ENCODE measurements at places on chromosomes 7 and 10.

DNA sequence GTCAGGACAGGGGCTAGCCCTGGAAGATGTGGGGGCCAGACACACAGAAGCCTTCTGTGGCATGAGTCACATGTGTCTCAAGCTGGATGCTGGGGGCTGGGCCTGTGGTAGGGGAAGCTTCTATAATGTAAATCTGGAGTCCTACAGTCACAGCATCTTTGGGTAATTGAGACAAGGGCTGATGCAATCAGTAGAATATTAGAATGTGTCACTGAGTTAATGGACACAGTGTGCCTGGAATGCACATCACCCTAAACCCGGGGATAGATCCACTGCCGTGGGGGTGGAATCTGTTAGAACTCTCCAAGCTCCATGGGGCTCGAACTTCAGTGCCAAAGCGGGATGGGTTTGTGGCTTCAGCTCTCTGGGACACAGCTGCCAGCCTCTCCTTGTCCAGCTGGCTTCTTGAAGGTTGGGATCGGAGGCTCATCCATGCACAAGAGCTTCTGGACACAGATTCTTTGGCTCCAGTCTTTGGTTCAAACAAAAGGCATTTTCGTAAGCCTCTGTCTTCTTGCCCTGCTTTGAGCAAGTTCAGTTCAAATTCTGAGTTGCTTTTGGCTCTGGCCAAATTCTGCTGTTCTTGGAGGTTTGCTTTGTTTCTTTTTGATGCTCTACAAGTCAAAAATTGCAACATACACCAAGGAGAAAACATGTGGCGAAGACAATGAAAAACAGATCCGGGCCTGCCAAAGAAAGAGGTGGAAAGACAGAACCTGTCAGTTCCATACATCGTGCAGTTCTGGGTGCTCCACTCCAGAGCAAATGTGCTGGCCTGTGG, 194.8 kb upstream of the ZNF32 start:
- no peak for DNase-seq

DNA sequence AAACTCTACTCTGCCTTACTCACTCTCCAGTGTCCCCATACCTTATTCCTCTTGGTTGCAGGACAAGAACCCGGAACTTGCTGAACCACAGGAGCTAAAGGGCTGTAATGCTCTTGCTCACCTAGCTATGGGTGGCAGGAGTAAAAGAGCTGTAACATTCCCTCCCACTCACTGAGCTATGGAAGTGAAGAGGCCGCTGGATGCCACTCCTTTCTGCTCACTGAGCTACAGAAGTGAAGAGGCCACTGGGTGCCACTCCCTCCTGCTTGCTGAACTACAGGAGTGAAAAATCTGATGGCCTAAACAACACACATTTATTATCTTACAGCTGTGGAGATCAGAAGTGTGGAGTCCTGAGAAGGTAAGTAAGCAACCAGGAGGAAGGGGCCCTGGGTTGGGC, 17.5 kb downstream of the MRPS24 start:
- no peak for DNase-seq

DNA sequence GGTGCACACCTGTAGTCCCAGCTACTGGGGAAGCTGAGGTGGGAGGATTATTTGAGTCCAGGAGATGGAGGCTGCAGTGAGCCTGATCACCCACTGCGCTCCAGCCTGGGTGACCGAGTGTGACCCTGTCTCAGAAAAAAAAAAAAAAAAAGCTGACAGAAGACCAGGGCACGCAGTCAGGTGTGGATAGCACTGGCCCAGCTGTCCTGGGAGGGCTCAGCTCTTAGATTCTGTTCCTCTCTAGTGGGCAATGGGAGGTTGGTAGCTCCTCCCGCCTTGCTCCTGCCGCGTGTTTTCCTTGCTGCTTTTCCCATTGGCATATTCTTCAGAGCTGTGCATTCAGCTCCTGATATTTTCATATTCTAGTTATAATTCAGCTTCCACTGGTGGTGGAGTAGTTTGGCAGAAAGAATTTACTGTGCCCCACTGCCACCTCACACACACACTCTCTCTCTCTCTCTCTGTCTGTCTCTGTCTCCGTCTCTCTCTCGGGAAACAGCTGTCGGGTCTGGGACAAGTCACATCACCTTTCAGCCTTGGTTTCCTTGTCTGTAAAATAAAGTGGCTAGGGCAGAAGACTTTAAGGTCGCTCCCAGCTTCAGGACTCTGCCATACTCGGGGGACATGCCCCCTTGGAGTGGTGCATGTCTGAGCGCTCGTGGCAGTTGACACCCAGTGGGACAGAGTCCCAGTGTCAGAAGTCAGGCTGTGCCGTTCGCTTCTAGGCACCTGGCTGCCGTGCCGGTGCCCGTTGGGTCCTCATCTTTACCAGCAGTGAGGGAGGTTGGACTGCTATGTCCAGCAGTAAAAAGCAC, 25.9 kb upstream of the ANKRD2 start:
- no peak for DNase-seq

GRCh38 chr10:53406532-53406931, 633.9 kb upstream of the MBL2 start:
- DNase-seq, result no peak

- no peak for DNase-seq
These were observed 145.4 kb downstream of the LRRC4 start for GRCh38 chr7:127885843-127886242.

DNA sequence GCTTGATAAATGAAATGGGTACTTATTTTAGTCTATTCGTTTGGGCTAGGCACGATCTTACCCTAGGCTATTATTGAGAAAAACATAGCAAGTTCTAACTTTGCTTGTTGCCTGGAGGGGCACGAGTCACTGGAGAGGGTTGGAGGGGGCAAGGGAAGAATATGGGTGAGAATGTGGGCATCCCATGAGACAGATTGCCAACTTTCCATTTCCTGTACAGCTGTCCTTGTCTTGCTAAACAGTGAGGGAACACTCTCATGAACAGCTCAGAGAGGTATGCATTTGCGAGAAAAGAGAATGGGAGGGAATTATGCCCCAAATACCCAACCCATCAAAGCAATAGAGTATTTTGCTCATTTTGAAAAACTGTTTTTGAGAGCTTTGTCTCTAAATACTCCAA, 9.2 kb downstream of the CDHR3 start:
- no peak for DNase-seq

DNA sequence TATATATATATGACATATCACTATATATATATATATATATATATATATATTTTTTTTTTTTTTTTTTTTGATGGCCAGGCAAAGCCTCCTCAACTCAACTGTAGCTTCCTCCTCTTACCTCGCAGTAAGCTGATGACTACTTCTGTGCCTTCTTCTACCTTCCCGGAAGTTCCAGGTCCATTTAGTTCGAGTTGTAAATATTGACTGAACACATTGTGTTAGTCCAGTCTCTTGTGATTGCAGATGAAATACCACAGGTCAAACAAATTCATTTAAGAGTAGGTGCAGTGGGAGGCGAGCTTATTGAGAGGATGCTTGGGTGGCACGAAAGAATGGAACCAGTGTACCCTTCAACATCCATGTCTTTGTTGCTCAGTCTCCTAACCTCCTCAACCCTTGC, 144.6 kb downstream of the ST7 start:
- no peak for DNase-seq

- peak; percentile 45 for DNase-seq
These were observed 9.6 kb upstream of the DNAJB12 start for GRCh38 chr10:72364239-72364777.

- DNase-seq, result no peak
These were observed 58.3 kb downstream of the IKZF1 start for GRCh38 chr7:50362712-50363282.

GRCh38 chr7:99440195-99440594, 1.5 kb downstream of the CPSF4 start:
- DNase-seq, result no peak

- no peak for DNase-seq
These were observed 255.1 kb downstream of the DOCK4 start for GRCh38 chr7:111951052-111951451.

DNA sequence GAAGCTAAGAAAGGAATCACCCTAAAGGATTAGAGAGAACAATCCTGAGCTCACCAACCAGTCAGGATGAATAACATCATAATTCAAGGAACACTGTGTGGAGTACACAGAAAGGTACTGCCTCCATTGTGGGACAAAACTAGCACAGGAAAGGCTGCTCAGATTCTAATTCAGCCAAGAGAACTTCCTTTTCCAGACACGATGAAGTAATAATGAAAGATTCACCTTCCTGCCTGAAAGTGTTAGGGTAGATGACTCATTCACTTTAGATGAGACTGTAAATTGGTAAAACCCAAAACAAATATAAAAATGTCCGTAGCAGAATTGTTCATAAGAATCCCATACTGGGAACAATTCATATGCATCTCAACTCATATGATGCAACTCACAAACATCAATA, 167.2 kb downstream of the CDC14C start:
- DNase-seq, result no peak

- no peak for DNase-seq
These were observed 195.0 kb downstream of the PHF14 start for GRCh38 chr7:11168650-11169170.

GRCh38 chr7:47807756-47808155, 140.5 kb downstream of the PKD1L1 start:
- DNase-seq, result no peak

- DNase-seq, result no peak
These were observed 53.0 kb downstream of the SPOCK2 start for GRCh38 chr10:72035252-72035887.

DNA sequence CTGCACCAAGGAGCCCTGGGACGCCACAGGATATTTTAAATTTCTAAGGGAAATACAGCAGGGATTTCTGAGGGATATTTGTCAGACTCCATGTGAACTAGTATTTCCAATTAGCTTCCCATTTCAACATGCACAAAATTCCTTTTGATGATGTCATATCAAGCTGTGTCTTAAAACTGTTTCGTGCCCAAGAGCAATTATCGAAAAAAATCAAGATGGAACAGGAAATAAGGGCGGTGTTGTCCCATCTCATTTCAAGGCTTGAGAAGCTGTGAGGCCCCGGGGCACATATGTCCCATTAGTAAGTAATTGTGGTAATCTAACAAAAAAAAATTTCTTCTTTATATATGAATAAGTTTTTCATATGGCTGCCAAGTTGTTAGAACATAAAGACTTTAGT, 47.4 kb downstream of the PPP1R17 start:
- no peak for DNase-seq

- DNase-seq, result no peak
These were observed 61.9 kb downstream of the CREB5 start for GRCh38 chr7:28474282-28474638.

DNA sequence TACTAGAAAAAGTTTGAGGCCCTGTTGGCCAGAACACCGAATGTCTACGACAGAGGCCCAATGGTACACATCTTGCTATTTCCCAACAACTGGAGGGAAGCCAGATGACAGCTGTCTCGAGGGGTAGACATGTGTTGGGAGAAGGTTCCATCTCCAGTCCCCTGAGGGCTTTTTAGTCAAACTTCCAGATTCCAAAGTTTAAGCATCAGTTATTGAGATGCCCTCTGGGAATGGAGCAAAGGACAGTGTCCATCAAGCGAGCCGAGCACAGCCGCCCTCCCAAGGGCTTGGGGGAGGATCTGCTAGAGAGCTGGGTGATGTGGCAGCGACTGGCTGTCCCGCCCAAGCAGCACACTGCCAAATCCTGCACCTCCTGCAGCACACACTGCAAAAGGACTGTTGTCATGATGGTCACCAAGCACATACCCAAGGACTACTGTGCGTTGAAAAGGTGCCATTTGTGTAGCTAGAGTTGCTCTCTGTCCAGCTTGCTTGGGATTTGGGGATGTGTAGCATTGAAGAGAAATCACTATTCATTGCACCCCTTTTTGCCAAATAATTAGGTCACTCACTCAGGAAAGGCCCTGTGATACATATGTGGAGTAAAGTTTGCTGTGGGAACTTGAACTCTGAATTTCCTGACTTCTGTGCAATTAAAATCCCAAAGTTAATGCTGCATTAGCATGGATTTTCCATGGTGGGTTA, 164.6 kb downstream of the TRIL start:
- no peak for DNase-seq

GRCh38 chr7:41995632-41996271, 241.3 kb downstream of the GLI3 start:
- no peak for DNase-seq

DNA sequence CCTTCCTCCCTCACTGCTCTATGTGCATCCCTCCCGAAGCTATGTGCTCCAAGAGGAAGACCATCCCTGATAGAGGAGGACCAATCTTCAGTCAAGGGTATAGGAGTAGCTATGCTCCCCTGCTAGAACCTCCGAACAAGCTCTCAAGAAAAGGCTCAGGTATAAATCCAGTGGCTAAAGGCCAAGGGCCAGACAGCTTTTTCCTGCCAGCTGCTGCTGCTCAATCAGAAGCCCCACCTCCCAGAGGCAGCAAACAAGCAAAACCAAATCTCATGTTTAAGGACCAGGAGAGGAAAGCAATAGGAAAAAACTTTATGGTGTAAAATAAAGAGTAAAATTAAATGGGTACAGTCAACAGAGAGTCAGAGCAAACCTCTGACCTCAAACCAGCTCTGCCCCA, 187.2 kb downstream of the FGFR2 start:
- DNase-seq, result no peak

Measured in D721Med (cell line).